Neural progenitor cell (in vitro differentiated cells): ENCODE measurements at places on chromosomes 11 and 22.

- DNase-seq, result no peak
Observed at GRCh38 chr11:72058416-72059034, 21.8 kb downstream of the NUMA1 start.

- no peak for DNase-seq
Observed at GRCh38 chr11:95725196-95725595, 64.4 kb downstream of the FAM76B start.

GRCh38 chr11:62340269-62340901 is 3.1 kb downstream of the ASRGL1 start:
- peak; percentile 63 for DNase-seq

DNA sequence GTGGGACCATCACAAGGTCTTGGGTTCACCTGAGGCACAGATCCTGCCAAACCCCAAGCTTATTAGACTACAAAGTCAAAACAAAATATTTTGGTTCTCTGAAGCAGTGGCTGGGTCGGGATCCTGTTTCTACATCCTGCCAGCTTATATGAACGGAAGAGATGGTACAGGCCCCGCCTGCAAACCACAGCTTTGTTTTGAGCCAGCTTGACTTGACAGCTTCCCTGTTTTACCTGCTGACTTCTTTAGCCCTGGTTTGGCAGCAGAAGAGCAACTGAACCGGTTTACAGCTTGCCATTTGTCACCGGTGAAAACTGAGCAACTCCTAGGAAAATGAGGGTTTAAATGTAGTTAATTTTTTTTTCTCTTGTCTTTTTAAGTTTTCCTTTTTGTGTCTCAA is 11.4 kb downstream of the PACS1 start:
- no peak for DNase-seq

DNA sequence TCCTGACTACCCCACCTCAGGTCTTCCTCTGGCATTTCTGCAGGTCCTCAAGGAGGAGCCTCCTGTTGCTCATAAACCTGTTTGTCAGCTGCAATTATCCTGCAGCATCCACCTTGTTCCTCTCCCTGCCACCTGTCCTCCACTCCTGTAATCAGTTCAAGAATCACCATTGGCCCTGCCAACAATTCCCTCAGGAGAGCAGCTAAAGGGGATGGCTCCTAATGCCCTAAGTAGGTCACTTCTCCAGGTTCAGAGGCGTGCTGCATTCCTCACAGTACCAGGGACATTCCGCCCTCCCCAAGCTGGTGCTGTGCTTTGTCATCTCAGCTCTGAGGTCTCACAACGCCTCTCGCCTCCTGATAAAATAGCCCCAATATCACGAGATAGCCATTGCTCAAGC is 2.1 kb downstream of the CLDN25 start:
- no peak for DNase-seq

GRCh38 chr11:35106595-35106994 is 32.4 kb upstream of the CD44 start:
- no peak for DNase-seq

DNA sequence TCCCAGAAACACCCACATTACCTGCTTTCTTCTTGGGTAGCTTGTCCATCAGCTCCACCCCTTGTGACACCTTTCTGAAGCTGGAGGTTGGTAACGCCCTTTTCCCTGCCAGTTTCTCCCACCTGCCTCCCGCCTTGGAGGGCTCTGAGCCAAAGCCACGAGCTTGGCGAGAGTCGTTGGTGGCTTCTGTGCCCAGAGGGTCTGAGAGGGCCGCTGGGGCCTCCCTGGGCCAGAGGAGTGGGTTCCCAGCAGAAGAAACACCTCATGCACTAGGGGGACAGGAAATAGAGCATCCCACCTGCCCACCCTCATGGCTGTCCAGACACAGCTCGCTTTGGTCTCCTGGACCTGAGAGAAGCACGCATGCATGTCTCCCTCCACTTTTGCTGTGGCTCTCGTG is 37.9 kb downstream of the B3GAT1 start:
- no peak for DNase-seq

GRCh38 chr11:73365352-73366264 is 10.6 kb upstream of the RELT start:
- DNase-seq, result no peak

GRCh38 chr11:45924927-45925326 is 2.5 kb downstream of the LARGE2 start:
- DNase-seq, result peak; percentile 3

DNA sequence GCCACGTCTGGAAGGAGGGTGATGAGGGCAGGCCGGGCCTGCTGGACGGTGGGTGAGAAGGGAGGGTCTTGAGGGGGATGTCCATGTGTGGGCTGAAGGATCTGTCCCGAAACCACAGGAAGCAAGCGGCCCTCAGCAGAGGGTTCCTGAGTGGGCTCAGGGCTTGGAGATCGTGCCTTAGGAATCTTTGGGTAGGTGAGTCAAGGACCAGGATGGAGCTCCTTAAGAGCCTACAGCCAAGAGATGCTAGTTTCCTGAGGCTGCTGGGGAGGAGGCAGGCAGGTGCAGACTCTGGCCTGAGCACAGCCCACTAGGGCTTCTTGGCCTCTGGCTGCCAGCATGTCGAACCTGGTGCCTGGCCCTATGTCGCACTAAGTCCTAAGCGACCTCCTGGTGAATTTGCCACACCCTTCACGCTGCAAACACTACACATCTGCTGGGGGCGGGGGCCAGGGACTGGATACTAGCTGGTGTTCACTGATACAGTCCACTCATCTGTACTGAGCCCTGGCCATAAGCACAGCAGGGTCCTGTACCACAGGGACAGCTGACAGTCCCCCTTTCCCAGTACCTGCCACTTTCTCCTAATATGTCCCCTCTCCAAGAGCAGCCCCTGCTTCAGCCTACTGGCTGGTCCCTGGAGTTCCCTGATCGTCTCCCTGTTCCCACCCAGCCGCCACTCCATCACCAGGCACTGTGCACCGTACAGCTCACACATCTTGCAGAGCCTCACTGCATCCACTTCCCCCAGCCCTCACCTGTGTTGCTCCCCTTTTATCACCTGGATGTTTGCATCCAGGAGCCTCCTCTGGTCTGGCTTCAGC is 19.5 kb downstream of the GNAZ start:
- DNase-seq, result no peak

GRCh38 chr11:117917591-117918151 is 11.5 kb downstream of the TMPRSS13 start:
- no peak for DNase-seq

- DNase-seq, result no peak
Observed at GRCh38 chr11:76891793-76892192, 31.1 kb downstream of the ACER3 start.
